ENCODE measurements at places on chromosomes 2 and 18.

DNA sequence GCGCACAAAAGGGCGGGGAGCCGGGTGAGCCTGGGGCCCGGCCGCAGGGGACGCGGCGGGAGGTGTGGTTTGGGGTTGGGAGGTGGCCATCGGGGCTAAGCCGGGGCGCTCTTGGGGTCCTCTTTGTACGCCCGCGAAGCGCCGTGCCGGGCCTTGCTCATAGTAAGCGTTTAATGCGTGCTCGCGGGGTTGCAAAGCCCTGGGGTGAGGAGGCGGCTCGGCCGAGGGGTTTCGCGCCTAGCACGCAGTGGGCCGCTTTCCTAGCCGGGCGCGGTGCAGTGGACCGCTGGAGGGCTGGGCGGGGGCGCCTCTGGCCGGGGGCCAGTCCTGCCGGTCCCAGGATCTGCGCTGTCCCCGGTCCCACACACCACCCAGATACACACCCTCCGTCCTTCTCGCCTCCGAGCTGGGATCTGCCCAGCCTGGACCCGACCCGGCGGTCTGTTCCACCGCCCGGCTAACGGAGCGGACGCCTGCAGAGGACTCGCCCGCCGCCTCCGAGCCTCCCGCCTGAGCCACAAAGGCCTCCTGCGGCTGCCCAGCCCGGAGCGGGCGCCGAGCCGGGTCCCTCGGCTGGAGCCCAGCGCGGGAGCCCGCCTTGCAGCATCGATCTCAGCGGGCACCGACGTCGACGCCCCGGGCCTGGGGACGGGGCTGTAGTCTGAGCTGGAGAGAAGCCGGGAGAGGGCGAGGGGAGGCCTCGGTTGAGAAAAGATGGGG lies 564 bp downstream of the DPYSL5 start:
- peak; percentile 77 for DNase-seq

- DNase-seq = no peak
Measured at GRCh38 chr18:45498287-45498658, 117.0 kb upstream of the SLC14A2 start.

DNA sequence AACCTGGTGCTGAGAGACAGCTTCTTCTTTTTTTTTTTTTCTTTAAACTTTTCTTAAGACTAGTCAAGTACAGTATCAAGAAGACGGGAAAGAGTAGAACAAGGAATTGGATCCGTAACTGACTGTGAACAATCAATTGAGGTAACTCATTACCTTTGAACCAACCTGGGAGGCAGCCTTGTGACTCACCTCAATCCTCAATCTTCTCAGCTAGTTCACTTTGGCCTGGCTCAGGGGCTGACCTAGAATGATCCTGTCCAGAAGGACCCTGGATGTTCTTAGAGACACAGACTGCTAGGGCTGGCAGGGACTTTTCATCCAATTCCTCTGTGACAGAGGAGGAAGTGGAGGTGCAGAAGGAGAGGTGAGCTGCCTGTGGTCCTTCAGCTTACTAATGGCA lies 1.5 kb upstream of the LTBP1 start:
- DNase-seq = no peak

DNA sequence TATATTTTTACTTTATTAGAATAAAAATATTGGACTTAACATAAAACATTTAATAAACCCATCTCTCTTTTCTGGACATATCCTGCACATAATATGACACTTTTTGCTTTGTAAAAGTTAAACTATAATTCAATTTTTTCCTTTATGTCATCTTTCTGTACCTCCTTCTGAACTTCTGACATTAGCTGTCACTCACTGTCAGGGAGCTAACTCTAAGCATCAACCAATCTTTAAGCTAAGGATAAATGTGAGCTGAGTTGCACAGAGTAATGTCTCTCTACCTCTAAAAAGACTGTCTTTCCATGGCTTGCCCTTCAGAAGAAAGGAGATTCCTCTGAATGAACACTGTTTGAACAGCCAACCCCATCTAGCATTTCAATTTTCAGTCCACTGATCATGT lies 948.6 kb upstream of the CHAC2 start:
- DNase-seq = no peak

DNA sequence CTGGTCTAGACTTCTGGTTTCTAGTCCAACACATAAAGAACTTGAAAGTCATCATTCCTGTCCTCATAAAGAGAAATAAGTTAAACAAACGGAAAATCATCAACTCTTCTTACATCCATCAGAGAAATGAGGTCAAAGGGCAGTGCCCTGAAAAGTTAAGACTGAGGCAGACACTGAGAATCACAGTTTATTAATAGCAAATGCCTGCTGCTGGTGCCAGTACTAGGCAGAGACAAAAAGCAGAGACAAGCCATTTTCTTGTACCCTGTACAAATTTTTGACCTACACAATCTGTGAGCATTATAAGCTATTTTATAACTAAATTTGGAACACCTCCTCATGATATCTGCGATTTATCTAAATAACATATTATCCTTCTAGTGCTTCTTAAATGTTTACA lies 36.8 kb downstream of the ATF2 start:
- no peak for DNase-seq

DNA sequence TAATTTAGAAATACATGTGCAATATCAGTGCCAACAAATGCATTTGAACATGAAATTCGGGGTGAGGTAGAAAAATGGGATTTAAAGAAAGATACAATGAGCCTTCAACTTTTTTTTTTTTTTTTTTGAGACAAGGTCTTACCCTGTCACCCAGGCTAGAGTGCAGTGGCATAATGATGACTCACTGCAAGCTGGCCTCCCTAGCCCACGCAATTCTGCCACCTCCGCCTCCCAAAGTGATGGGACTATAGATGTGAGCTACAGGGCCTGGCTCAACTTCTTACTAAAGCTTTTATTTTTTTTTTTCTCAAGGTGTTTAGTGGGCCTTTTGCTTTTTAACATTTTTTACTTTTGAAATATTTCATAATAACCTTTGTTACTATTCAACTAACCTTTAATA lies 365.6 kb downstream of the LRRTM4 start:
- DNase-seq = no peak

DNA sequence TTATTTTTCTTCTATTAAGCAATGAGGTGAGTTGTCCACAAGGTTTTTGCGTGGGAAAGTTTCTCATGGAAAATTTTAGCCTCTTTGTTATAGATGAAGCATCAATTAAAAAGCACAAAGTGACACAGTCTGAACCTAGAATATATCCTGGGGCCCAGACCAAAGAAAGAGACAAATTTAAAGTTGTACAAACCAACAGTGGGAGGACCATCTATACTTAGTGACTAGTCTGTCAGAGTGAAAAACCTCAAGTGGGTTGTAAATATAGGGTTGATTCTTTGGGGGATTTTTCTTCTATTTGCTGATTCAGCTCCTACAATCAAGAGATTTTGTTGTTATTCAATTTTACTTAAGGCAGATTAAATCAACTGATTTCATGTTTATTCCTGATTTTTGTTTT lies 256.2 kb downstream of the SATB2 start:
- no peak for DNase-seq

DNA sequence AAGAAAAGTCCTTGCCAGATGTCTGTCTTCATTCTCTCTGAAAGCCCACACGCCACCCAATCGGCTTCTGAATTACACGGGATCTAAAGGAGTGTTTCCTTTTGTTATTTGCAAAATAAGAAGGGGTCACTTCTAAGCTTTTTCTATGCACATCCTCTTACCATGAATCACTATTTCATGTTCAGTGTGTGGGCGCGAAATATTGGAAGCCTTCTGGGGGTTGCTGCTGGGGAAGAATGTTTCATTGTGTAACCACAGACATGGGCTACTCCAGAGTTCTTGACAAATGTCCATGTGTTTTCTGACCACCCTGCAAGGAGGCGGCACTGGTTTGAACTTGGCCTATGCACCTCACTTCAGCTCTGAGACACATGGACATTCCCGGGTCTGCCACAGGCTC lies 133.6 kb upstream of the APCDD1 start:
- no peak for DNase-seq

DNA sequence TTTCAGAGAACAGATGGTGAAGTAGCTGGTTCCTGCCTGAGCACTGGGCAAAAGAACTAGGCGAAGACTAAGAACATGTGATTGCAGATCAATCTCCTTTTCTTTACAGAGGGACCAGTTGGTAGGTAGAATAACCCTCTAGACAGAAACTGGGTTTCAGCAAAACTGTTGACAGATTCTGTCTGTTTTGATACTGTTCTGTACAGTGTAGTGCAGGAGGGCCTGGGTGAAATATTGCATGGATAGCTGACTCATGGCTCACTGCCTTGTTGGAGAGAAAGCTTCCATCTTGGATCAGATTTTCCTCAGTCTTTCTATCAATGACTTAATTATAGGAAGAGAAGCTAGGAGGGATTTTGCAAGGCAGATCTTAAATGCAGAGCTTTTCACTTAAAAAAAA lies 95.8 kb downstream of the ZNF532 start:
- peak; percentile 38 for DNase-seq

DNA sequence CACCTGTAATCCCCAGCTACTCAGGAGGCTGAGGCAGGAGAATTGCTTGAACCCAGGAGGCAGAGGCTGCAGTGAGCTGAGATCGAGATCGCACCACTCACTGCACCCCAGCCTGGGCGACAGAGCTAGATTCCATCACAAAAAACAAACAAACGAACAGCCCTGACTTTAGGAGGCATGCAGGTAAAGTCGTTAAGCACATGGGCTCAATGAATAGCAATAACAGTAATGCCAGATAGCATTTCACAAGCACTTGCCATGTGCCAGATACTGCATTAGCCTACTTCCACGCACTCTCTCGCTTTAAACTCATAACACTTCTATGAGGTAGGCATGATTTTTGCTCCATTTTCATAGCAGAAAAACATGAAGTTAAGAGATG lies 135.6 kb upstream of the KLHL14 start:
- DNase-seq = no peak

- DNase-seq = no peak
Measured at GRCh38 chr2:141508806-141509595, 621.8 kb downstream of the LRP1B start.

DNA sequence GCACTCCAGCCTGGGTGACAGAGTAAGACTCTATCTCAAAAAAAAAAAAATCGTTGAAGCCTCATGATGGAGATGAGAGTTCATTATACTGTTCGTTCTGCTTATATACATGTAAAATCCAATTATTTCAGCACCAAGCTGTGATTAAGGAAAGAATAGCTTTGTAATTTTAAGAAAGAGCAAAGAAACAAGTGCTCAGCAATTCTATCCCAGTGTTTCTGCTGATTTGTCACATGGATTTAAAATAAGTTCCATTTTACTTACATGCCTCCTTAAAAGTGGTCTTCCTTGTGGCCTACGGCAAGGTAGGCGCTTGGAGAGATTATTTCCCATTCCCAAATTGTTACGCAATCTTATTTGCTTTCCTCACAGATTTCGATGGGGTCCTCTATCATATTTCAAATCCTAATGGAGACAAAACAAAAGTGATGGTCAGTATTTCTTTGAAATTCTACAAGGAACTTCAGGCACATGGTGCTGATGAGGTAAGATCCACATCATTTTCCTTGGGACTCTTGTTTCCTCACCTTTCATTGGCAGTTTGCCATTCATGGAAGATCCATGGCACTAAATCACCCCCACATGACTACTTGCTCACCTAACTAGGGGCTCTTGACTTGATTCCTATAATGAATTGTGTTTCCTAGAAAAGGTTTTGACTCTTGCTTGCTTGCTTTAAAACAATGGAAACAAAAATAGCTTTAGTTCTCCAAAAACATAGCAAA lies 11.5 kb downstream of the ARPC2 start:
- no peak for DNase-seq

DNA sequence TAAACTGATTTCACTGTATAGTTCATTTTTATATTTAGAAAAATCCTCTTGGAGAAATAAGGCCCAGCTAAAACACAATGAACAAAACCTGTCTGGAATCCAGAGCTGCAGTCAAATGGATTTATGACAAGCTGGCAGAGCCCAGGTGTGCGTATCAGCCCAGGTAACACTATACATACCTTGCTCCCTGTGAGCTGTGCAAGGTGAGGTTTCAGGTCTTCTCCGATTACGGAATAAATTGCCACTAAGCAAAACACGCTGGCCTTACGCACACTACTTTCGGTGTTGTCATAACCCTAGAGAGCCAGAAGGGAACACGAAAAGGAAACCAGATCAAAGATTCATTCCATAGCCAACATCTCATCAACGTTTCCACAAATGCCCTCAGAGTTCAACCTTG lies 61.9 kb upstream of the TFCP2L1 start:
- DNase-seq = no peak

DNA sequence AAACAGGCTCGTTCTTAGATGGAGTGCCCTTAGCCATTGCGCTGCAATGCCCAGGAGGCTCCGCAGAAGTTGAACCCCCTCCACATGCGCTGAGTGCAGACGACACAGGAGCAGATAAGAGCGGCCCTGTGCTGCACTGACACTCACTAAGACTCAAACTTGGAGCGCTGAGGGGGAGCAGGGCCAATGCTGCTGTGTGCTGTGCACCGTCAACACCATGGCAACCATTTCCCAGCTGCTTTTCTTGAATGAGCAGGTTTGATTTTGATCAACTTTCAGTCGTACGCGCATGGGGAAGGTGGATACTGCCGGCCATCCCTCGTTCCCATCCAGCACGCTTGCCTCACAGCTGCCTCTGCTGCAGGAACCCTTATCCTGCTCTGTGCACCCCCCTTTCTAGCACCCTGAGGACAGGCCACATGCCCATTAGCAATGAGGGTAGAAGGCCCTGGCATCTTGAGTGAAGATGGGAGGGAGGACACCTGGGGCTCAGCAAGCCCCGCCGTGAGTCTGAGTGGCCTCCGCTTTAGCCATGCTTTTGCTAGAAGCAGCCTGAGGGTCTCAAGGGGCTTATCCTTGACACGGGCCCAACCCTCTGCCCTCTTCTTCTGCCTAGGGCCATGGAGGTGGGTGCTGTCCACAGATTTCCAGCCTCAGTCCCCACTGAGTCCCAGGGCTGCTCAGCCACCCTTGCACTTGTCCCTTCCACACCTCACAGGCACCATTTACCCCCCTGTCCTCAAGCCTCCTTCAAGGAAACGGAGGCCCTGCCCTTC lies 271.9 kb downstream of the PHLPP1 start:
- DNase-seq = no peak

GRCh38 chr2:76469066-76469465 lies 758.4 kb upstream of the GCFC2 start:
- no peak for DNase-seq

DNA sequence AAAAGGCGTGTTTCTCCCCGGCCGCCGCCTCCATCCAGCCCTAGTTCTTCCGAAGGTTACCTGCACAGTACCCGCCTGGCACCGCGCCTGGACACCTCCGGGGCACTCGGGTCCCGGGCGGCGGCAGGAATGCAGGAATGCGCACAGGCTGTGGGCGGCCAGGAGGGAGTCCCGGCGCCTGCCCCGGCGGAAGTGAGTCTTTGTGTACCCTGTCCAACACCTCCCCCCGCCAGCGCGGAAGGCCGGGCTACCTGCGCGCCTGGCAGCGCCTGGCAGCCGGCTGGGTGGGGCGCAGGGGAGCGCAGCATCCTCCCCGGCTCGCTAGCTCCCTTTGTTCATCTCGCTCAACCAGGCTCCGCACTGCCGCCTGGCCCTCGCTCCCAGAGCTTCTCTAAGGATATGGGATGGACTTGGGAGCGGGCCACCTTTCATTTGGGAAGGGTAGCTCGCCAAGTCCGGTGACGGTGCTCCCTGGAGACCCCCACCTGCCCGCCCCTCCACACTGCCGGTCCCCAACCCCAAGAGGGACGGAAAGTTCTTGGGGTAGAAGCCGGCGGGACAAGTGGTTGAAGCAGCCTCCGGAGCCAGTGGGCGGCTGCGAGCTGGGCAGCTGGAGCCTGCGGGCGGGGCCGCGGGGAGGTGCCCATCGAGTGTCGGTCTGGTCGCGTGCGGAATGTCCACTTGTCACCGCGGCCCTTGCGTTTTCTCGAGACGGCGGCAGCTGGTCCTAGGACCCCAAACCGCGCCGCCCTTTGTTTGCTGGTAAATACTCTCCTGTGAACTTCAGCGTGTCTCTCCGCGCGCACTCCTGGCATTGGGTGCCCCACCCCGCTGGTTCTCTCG lies 1.2 kb upstream of the ST6GAL2 start:
- no peak for DNase-seq

- DNase-seq = peak; percentile 32
Measured at GRCh38 chr2:128424406-128425171, 105.9 kb upstream of the HS6ST1 start.
